ENCODE measurements at places on chromosomes 6 and 20.

GRCh38 chr6:93293460-93293859 lies 125.9 kb downstream of the EPHA7 start:
- DNase-seq, result no peak

DNA sequence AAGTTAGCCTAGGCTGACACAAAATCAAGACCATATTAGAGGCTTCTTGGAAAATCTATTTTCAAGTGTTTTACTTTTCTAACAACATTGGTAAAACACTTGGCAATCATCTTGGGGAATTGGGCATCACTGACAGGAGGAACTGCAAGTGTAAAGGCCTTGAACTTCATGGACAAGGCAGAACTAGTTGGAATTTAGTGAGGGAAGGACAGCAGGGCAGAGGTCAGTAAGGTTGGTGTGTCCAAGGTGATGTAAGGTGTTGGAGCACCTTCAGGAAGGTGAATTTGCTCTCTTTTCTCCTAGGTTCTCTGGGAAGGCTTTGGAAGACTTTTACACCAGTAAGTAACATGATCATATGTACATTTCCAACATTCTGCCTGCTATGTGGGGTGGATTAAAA lies 1.5 kb upstream of the SLC17A4 start:
- no peak for DNase-seq

- DNase-seq, result no peak
Measured at GRCh38 chr20:8796088-8796660, 272.7 kb upstream of the PLCB4 start.

GRCh38 chr6:24089736-24090135 lies 36.3 kb upstream of the NRSN1 start:
- no peak for DNase-seq

DNA sequence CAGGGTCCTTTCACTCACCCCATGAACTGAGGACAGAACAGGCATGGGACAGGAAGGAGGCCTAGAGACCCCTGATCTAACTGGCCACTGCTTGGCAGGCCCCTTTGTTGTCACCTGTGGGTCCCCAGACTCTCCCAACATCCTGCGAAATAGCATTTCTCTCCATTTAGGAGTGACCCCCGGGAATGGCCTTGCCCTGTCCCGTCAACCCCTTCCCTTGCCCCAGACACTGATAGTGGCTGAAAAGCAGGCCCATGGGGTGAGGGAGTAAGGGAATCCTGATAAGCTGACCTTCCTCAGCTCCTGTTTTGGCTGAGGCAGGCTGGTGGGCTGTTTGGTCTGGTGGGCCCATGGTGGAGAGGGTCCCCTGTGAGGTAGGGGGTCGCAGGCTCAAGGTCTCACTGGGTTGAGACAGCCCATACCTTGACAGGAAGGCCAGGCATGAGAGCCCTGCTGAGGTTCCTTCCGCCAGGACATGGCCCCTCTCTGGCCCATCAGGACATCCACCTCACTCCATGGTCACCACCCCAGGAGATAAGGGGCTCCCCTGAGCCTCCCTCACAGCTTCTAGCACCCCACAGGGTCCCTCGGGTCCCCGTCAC lies 139.3 kb downstream of the MRPL14 start:
- DNase-seq, result no peak

GRCh38 chr6:105437236-105437635 lies 34.4 kb upstream of the PREP start:
- DNase-seq, result no peak

- DNase-seq, result no peak
Measured at GRCh38 chr20:3655131-3655405, 8.1 kb downstream of the GFRA4 start.

DNA sequence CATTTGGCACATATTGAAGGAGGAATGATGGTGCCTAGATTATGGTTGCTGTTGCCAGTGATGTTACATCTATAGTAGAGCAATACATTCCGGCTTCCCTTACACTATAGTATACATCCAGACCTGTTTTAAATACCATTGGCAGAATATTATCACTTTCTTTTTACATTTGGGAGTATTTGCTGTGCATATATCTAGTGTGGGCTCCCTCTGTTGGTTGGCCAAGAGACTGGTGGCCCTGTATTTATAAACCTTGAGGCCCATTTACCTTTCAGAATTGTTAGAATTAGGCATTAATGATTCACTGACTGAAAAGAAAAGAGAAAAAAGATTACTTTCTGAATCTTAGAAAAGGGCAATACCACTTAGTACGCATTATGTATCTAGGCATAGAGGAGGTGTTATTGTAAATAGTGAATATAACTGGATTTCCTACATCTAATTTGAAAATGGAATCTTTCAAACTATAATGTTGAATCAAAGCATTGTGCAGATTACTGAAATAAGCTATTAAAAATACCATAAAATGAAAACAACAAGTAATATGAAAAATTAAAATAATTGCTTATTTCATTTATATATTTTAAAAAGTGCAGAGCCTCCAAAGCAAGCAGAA lies 628.8 kb upstream of the MAN1A1 start:
- no peak for DNase-seq

- no peak for DNase-seq
Measured at GRCh38 chr6:115363379-115363778, 697.3 kb downstream of the FRK start.

DNA sequence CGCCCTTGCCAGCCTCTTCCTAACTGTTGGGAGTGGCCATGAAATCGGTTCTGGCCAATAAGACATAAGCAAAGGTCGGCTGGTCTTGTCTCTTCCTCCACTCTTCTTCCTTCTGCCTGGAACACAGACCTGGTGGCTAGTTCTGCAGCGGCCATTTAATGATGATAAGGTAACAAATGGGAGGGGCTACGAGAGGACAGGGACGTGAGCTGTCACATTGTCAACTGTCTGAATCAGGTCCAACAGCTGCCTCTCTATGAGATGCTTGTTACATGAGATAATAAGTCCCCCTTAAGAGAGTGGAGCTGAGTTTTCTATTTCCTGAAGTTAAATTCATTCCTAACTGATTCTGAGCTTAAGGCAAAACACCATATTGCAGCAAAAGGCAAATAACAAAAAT lies 12.5 kb upstream of the TMEM242 start:
- DNase-seq, result no peak

DNA sequence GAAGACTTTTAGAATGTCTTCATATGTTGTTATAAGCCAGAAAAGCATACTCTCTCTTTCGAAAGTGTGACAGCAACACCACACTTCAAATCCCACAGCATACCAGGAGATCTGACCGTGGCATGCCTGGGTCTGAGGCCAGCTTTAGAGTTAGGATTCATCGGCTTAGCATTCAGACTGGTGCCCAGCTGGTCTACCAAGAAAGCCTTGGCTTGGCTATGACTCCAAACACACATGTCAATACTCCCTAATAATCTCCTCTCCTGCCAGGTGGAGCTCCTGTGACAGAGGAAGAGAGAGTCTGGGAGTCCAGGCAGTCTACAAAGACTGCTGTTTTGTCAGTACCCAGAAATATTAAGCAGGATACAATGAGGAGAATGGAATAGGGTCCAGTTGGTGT lies 77.1 kb upstream of the MAN1A1 start:
- DNase-seq, result no peak

GRCh38 chr6:14814016-14814415 lies 431.9 kb upstream of the JARID2 start:
- DNase-seq, result no peak

- no peak for DNase-seq
Measured at GRCh38 chr20:51995551-51995951, 193.2 kb upstream of the SALL4 start.

GRCh38 chr6:35449287-35449881 lies 2.8 kb upstream of the FANCE start:
- DNase-seq, result peak; percentile 47

DNA sequence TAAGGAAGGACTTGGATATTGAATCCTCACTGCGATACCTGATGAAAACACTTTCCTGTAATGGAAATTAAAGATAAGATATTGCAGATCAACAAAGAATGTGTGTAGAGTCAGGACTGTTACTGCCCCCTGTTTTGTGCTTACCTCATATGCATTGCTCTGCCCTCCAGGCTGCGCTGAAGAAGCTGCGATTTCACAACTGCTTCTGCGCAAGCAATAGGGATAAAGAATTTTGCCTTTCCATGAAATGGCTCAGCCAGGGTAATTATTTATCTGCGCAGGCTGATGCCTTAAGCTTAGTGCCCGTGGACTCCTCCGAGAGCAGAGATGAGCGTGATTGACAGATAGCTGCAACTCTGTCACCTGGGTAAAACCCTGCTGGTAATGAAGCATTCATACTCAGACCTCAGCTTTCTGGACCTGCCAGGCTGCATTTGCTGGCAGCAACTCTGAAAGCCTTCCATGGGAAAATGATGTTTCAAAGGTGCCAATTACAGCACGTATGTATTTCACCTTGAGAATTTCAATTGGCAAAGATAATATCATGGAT lies 370.6 kb downstream of the SAMD5 start:
- DNase-seq, result no peak

- DNase-seq, result no peak
Measured at GRCh38 chr6:628766-629165, 28.1 kb downstream of the HUS1B start.

- DNase-seq, result no peak
Measured at GRCh38 chr6:17938901-17939300, 48.5 kb downstream of the KIF13A start.

DNA sequence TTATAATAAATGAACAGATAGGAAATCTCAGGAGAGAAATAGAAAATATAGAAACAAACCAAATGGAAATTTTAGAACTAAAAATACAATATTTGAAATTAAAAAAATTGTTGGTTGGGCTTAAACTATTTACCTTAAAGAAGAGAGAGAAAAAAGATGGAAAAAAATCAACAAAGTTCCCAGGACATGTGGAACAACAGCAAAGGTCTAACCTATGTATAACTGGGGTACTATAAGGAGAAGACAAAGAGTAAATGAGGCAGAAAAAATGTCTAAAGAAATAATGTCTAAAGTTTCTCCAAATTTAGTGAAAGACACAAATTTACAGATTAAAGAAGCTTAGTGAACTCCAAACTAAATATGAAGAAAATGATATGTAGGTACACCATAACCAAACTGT lies 41.1 kb upstream of the ZBTB24 start:
- DNase-seq, result no peak

DNA sequence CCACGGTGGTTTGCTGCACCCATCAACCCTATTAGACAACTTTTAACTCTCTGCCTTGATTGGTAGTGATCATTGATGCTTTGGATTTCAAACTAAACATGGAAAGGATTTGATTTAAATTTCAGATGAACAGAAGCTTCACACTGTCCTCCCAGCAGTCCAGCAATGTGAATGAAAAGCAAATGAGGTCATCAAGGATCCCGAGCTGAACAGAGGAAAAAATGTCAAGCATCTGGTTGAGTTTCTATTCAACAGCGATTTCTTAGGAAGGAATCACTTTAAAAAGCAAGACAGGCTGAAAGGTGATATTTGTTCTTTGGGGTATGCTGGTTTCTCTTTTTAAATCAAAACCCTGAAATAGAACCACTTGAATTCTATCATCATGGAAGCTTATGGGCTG lies 10.6 kb upstream of the SAMD3 start:
- no peak for DNase-seq

DNA sequence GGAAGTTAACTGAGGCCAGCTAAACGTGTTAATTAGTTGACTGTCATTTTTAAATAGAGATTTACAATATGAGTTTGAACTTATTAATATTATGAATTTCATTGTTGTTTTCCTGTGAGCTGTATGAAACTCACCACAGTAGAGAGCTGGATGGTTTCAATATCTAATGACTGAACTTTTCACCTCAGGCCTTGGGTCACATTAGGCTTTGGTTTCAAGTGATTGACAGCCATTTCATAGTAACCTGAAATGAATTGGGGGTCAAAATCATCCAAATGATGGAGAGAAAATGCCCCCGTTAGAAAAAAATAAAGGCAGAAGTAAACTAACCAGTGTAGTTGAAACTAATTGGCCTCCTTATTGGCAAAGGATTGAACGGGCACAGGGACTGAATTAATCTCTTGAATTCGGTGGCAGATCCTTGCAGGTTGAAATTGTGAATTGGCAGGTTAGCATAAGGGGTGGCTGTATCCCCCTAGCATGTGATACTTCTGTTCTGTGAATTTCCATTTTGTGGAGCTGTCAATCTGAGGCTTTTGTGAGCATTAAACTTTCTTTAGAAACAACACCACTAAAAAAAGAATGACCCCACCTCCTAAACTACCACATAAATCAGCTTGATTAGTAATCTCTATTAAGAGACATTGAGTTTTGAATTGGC lies 155.1 kb upstream of the MMS22L start:
- no peak for DNase-seq

DNA sequence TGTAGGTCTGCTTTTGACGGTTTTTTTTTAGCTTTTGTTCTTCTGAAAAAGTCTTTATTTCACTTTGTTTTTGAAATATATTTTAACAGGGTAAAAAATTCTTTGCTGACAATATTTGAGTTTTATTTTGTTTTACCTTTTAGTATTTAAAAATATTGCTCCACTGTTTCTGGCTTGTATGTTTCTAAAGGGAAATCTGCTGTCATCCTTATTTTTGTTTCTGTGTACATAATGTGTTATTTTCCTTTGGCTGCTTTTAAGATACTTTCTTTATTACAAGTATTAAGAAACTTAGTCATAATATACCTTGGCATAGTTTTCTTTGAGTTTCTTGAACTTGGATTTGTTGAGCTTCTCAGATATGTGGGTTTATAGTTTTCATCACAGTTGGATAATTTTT lies 88.6 kb upstream of the SPACA1 start:
- no peak for DNase-seq

GRCh38 chr6:165245287-165245686 lies 64.1 kb downstream of the C6orf118 start:
- no peak for DNase-seq

DNA sequence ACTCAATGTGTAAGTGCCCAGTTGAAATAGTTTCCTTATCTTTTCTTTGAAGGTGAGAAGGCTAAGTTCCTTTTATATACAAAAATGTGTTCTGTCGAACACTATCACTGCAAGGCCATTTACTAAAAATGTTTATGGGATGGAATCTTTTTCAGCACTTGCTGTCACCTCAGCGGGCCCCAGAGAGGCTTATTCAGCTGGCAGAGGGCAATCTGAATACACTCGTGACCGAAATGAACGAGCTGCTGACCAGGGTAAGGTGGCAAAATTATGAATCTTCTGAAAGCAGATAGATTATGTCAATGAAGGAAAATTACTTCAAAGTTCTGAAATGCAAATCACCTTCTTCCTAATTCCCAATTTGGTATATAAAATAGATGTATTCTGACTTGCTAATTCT lies 340.2 kb downstream of the ARHGAP18 start:
- DNase-seq, result no peak

GRCh38 chr20:10682939-10683338 lies 9.1 kb upstream of the JAG1 start:
- DNase-seq, result no peak

- no peak for DNase-seq
Measured at GRCh38 chr6:35600659-35601125, 88.0 kb upstream of the TULP1 start.

DNA sequence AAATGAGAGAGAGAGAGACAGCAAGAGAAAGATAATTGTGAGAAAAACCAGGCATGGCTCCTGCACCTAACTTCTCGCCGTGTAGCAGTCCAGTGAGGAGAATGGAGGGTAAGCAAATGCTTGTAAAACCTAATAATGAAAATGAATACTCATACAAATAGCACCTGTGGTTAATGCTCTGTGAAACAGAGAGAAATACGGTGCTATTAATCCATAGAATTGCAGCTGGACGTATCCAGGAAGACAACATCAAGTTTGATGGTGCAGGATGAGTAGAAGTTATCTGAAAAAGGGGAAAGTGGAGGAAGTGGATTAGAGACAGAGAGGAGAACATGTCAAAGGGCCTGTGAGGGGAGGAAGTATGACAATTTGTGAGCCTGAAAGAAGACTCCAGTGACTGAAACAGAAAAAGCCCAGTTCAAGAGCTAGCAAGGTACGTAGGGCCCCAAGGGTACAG lies 89.4 kb upstream of the PAK5 start:
- no peak for DNase-seq

All from stimulated activated CD8-positive, alpha-beta memory T cell treated with anti-CD3 and anti-CD28 coated beads, Interleukin-4, amount 100 ng/mL, for 48 hours (primary cell).